ENCODE measurements at places on chromosomes 11 and 22.

DNA sequence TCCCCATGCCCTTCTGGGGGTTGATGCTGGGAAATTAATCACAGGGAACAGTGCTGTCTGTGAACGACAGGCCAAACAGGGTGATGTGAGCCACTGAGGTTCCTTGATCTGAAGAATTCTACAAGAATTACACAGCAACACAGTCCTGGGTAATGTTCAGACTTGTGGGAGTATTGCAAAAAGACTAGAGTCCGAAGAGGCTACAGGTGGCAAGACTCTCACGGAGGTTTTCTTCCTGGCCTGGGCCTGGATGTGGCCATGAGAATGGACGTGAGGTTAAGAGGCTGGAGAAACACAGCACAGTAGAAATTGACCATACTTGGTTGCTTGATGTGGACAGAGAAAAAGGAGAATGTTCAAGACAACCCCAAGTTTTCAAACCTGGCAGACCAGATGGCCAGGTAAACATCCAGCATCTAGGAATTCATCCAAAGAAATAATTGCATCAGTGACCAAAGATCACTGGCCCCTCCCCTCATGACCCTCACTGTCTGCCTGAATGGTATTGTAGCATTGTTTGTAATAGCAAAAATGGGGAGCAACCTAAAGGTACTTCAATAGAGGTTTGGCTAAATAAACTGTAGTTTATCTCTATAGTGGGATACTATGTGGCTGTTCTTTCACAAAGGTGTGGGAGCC, 70.8 kb downstream of the COMMD9 start:
- DNase-seq, result no peak

DNA sequence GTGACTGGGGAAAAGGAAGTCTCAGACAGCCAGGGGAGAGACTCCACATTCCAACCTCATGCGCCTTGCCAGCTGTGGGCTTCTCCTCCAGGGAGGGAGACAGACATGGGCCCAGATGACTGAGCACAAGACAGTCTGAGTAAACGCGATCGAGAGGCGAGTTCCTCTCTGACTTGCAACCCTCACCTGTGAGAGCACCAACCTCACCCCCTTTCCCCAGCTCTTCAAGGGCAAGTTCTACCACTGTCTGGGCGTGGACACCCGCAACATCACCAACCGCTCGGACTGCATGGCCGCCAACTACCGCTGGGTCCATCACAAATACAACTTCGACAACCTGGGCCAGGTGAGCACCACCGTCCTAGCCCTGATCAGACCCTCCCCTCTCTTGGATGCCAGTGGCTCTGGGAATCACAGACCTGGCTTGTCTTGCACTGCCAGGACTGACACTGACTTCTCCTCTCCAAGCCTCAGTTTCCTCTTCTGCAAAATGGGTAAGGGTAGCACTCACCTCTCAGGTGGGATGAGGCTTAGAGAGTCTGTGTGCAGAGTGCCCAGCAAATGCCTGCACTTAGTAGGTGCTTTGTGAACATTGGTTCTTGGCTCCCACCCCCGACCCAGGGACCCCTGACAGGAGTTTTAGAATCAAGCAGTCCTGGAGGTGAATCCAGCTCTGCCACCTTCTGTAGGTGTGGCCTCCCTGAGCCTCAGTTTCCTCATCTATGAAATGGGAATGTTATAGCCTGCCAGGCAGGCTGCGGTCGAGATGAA, 95.3 kb downstream of the CACNA1I start:
- DNase-seq, result no peak

DNA sequence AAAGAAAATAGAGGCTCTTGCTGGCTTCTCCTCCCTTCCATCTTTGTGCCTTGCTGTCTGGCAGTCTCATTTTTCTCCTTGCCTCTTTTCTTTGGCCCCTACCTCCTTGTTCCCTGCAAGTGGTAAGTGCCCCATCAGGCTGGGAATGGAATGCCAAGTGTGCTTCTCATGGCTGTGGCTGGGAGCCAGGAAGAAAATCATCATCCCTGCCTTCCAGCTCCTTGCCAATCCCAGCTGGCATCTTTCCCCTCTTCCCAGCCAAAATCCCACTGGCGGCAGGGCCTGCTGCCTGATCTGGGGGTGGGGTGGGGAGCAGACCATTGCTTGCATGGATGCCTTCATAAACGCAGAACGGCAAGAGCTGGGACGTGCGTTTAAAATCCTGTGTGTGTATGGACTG, 27.0 kb upstream of the SLC25A18 start:
- DNase-seq, result no peak

GRCh38 chr22:21926728-21927127, 25.9 kb downstream of the PPM1F start:
- no peak for DNase-seq

DNA sequence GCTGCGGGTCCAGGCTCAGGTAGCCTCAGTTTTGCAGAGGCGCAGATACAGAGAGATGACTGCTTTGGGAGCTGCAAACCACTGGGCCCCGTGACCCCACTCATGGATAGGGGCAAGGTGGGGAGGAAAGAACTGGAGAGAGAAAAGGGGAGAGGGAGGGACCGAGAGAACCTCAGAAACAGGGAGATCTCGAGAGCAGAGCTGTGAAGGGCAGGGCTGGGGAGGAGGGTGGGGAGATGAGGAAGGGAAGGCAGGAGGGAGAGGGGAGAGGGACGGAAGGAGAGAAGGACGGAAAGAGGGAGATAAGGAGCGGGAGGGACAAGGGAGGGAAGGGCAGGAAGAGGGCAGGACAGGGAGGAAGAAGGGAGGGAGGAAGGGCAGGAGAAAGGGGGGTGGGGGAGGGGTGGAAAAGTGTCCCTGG, 46.3 kb downstream of the IGLL1 start:
- DNase-seq, result no peak

GRCh38 chr22:26168939-26169314, 335 bp upstream of the SEZ6L start:
- DNase-seq, result no peak

Data from neural crest cell (in vitro differentiated cells).